ENCODE measurements at places on chromosomes 11 and 22. TPM values are rescaled to one million over a fixed set of nuclear protein-coding genes. Genes with fewer than 3 reads are reported as not detected.
A peak's percentile ranks its signal among the peaks of the same experiment; 100 is the strongest.

SAA2 gene
- total RNA-seq: not detected

OR8G1 gene
- not detected for total RNA-seq

RIBC2 gene
- total RNA-seq: 0.86 TPM

KRTAP5-10 gene
- not detected for total RNA-seq

TMEM191C gene
- 0.56 TPM for total RNA-seq

BRSK2 gene
- 0.20 TPM for total RNA-seq

DNAJB7 gene
- total RNA-seq: not detected

OR51B2 gene
- not detected for total RNA-seq

DNA sequence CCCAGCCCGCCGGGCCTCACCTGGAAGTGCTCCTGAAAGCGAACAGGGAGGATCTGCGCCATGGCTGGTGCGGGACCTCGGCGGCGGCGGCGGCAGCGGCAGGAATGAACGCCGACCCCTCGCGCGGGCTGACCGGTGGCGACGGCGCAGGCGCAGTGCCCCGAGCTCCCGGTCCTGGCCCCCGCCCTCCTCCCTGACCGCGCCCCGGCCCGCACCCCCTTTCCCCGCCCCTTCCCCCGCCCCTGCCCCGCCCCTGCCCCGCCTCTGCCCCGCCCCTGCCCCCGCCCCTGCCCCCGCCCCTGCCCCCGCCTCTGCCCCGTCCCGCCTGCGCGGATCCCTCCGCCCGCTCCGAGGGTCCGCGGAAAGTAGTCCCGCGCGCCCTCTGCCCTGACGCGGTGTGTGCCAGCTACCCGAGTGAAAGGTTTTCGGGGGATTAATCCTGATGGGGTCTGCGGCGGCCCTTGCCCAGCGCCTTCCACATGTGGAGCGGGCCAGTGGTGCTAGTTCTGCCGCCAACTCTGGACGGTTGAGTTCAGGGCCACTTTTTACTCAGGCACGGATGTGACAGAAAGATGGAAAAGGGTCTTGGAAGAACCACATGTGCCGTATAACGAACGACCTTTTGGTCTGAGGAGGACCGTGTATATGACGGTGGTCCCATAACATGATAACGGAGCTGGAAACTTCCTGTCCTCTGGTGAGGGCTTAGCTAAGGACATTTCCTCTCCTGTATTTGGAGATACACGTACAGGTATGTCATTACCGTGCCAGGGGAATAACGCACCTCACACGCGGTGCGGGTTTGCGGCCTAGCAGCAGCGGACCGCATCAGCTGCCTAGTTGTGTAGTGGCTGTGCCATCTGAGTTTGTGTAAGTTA, at the start of gene CLTCL1:
TSS of gene CLTCL1 (minus strand) at position 140 of the 878 bp plus-strand sequence. CDS start at position 62, 78 bp downstream.
- peak; percentile 17 for DNase-seq

GRCh38 chr22:39362271-39362670, 12.5 kb downstream of the SYNGR1 start:
- DNase-seq: no peak

- DNase-seq: peak; percentile 99
These were observed 7.5 kb upstream of the WEE1 start for GRCh38 chr11:9565822-9566560.

DNA sequence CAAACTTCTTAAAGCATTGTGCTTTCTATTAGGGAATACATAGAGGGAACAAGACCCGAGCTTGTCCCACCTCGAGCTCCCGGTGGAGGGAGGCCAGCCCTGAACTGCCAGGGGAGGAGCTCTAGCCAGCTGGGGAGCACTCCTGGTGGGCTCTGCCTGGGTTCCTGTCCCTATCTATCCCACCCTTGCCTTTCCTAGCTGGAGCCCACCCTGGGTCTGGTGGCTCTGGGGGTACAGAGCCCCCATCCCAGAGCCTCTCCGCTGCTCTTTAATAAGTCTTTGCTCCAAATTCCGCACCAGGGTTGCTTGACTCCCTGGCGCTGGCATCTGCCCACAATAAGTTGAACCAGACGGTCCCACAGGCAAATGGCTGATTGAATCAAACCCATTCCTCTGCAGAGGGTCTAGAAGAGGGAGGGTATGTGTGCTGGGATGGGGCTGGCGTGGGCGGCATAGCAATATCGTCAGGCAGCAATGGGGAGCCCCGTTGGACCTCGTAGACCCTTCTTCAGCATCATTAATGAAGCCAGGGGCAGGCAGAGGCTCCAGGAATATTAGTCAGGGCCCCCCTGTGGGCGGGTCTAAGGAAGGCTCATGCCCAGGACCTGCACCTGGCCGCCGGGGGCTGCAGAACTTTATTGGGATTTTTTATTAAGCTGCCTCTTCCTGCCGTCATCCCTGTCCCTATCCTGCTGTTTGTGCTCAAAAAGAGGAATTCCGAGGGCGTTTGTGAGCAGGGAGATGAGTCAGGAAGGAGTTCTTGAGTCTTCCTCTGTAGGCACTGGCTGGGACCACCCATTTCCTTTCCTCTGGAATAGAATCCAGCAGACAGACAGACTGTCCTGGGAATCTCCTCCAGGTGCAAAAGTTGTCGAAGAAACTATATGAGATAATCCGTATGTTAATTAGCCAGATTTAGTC, 38.5 kb upstream of the RIC3 start:
- no peak for DNase-seq

DNA sequence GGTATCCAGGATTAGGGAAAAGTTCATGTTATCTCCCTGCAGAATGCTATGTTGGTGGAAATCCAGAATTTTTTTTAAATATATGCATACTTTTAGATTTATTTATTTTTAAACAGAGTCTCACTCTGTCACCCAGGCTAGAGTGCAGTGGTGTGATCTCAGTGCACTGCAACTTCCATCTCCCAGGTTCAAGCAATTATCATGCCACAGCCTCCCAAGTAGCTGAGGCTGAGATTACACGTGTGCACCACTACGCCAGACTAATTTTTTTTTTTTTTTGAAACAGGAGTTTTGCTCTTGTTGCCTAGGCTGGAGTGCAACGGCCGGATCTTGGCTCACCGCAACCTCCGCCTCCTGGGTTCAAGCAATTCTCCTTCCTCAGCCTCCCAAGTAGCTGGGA, 2.6 kb downstream of the PACSIN2 start:
- DNase-seq: no peak

- no peak for DNase-seq
These were observed 28.1 kb downstream of the RRAS2 start for GRCh38 chr11:14330881-14331280.

GRCh38 chr11:74673693-74674360, 57.4 kb downstream of the CHRDL2 start:
- DNase-seq: no peak

DNA sequence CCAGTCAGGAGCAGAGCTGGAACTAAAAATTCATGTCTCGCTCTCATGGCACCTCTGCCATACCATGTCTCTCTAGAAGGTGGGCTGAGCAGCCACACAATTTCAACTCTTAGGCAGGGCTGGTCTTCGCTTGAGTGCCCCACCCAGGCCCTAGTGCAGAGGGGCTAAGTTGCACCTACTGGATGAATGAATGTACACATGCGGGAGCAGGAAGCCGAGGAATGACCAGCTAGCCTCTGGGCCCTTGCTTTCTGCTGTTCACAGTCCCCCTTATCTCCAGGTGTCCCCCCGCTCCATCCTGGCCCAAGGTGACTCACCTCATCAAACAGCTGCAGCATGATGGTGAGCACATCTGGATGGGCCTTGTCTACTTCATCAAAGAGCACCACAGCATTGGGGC, 57.5 kb upstream of the PHOX2A start:
- no peak for DNase-seq

GRCh38 chr22:27772081-27772983, 29.2 kb downstream of the MN1 start:
- DNase-seq: no peak

DNA sequence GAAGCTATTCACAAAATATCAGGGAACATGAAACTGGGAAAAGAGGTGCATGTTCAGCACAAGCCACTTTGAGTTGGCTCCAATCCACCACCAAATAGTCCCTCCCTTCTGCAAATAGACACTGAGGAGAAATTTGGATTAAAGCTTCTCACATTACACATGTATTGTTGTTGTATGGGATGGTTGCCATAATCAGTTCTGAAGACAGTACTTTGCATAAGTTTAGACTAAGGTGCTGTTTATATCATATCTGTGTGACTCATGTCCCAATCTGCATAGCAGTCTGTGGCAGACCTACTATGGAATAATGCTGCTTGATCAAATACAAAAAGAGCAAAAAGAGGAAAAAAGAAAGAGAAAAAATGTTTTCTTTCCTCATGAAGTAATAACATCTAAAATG, 376.7 kb upstream of the DDI1 start:
- DNase-seq: no peak

DNA sequence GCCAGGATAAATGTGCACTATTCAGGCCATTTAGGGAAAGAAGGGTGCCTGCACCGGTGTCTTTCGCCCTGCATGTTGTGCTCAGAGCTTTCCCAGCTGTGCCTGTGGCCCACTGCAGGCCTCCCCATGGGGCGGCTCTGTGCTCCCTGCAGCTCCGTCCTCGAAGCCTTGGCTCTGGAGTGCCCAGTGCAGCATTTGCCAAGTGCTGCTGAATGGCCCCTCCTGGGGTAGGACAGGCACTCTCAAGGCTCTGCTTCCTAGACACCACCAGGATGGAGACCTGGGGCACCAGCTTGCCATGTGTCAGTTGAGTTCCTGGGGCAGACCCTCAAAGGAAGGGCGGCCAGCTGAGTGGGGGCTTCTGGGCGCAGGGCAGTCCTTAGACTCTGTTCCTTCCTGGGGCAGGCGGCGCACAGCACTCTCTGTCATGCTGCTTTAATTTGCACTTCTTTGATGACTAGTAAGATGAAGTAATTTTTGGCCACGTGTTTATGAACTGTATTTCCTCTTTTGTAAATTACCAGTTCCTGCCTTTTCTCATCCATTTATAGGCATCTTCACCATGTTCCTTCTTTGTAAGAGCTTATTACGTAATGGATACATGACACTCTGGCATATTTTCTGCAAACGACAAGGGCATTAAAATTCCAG, 32.1 kb upstream of the GNB1L start:
- DNase-seq: peak; percentile 66

DNA sequence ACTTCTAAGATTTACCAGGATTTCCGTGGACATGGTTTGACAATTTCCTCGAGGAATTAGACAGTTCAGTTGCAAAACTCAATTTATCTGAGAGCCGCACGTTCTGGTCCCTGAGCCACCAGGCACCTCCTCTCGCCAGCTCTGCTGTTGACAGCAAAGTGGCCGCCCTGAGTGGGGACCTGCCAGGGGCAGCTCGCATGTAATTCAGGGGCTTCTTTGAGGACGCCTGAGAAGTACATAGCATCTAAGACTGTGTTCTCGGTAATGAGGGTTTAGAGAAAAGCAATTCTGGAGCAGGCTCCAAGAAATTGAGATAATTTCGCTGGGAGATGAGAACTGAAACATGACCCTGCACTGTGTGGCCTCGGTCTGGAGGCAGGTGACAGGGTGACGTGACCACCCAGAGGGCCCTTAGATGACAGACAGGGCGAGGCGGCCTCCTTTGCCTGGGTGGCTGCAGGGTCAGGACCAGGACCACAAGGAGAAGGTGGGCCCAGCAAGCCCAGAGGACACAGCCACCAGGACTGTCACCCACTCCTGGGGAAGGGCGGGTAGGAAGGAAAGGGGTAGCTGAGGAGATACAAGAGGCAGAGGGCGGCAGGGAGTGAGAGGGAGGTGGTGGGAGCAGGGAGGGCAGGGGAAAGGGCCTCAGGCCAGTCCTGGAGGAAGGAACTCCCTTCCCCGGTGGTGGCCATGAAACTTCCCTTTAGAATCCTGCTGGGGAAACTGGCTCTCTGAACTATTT, 55.0 kb downstream of the RTL6 start:
- DNase-seq: no peak

GRCh38 chr22:42889304-42889703, 32.2 kb upstream of the ARFGAP3 start:
- no peak for DNase-seq

- DNase-seq: no peak
These were observed 797 bp downstream of the LGR4 start for GRCh38 chr11:27471589-27472397.

GRCh38 chr11:126756855-126757254, 243.7 kb downstream of the KIRREL3 start:
- no peak for DNase-seq

- DNase-seq: no peak
These were observed 146.9 kb downstream of the TRIM29 start for GRCh38 chr11:119991022-119991404.

DNA sequence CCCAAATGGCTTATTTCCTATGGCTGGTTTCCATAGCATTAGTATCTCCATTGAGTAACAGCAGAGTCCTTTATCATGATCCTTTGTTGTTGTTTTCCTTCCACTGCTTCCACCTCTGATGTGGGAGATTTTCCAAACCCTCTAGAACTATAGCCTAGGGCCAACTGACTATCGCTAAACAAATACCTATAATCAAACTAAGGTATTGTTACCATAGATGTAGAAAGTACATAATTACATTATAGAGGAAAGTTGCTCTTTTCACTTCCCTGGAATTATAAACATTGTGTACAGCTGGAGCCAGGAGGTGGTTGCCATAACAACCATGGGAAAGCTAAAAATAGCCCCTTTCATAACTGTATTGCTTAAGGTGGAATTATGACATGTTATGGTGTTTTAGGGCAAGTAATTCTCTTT, 47.0 kb upstream of the ALKBH3 start:
- DNase-seq: peak; percentile 13

GRCh38 chr11:131397675-131398074, 27.3 kb downstream of the NTM start:
- no peak for DNase-seq

DNA sequence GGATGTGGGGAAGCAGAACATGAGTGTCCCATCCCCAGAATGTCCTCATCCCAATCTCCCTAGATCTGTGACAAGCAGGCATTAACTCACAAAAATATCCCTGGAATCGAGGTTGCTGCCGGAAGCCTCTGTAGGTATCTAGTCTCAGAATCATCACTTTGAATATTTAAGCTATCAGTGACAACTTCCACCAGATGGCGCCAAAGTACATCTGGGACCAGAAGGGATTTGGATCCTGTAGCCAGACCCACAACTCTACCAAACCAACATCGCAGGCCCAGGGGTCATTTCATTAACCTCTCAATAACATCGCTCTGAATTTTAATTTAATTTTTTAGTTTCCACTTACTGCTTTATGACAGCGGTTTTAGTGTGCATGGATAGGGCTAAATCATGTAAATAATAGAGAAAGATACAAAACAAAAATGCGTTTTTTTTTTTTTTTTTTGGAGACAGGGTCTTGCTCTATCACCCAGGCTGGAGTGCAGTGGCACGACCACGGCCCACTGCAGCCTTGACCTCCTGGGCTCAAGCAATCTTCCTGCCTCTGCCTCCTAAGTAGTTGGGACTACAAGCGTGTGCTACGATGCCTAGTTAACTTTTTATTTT, 1.1 kb upstream of the EXT2 start:
- peak; percentile 36 for DNase-seq

GRCh38 chr11:118917481-118918127, 8.1 kb downstream of the BCL9L start:
- DNase-seq: no peak

DNA sequence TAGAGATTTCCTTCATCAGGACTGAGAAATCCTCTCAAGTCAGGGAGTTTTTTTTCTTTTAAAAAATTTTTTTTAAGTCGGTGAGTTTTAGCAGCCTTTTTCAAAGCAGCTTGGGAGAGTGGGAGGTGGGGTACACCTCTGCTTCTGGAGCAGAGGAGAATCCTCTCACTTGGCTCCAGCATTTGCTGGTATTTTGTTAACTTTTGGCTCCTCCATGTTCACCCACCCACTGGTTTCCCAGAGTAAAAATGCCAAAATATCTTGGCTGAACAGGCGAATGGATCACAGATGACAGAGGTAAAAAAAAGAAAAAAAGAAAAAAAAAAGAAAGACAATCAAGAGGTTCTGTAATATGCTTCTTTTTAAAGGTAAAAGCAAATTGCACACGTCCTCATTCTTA, 68.0 kb downstream of the GAB2 start:
- DNase-seq: no peak

GRCh38 chr11:64086258-64087123, 50.8 kb downstream of the FLRT1 start:
- no peak for DNase-seq
